Upper lobe of right lung (tissue), 1 donor: ENCODE measurements at places on chromosomes 5 and 9. TPM values are rescaled to one million over a fixed set of nuclear protein-coding genes. Genes with fewer than 3 reads are reported as not detected.

PCDHB3 gene
- 1.9 TPM for total RNA-seq

FOXD1 gene
- total RNA-seq = 1.2 TPM

PRKAA1 gene
- 83.0 TPM for total RNA-seq

EDIL3 gene
- 42.4 TPM for total RNA-seq

SPATA6L gene
- total RNA-seq = 12.6 TPM

MRPS30 gene
- total RNA-seq = 37.8 TPM

CDH6 gene
- 9.4 TPM for total RNA-seq

GRCh38 chr5:93126634-93127033 lies 454.4 kb downstream of the NR2F1-AS1 start:
- no peaks in the 10 kb centered on the region for H3K27me3 ChIP-seq
- H3K36me3 ChIP-seq = no peaks in the 10 kb centered on the region
- no peak overlapping the region for H3K27ac ChIP-seq
- DNase-seq = no peak
- no peak overlapping the region for H3K4me3 ChIP-seq

DNA sequence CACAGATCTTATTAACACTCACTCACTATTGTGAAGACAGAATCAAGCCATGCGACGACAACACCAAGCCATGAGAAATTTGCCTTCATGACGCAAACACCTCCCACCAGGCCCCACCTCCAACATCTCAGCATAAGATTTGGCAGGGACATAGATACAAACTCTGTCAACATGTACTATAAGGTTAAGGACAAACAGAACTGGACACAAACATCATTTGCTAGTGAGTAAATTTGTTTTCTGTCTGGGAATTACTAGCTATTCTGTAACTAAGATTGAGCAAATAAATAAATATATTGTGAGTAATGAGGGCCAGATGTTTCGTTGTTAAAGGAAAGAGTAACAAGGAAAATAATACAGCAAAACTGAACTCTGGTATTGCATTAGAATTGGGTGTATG lies 15.7 kb upstream of the KCNN2 start:
- H3K27me3 ChIP-seq = no peaks in the 10 kb centered on the region
- H3K4me3 ChIP-seq = no peak overlapping the region
- H3K36me3 ChIP-seq = no peaks in the 10 kb centered on the region
- H3K27ac ChIP-seq = no peak overlapping the region

- H3K27me3 ChIP-seq = no peaks in the 10 kb centered on the region
- H3K4me1 ChIP-seq = no peaks in the 10 kb centered on the region
- H3K36me3 ChIP-seq = peaks cover 13% of the 10 kb centered on the region
- no peak overlapping the region for H3K27ac ChIP-seq
These were observed 27.7 kb downstream of the PTCD2 start for GRCh38 chr5:72347801-72348308.

DNA sequence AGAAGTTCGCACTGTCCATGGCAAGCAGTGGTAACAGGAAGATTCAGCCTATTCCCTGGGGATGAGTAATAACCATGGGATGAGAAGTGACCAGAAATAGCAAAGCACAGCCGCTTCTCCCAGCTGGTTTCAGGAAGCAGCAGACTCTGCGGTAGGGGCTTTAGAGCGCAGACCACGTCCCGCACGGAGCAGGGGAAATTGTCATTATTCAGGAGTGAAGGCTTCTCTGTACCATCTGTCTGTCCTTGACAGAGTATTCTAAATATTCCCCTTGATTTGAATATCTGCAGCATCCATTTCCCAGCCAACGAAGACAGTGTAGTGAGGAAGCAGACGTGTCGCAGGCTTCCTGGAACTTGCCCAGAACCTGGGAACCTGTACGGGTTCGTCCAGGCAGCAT lies 159.6 kb downstream of the NXNL2 start:
- no peaks in the 10 kb centered on the region for H3K4me1 ChIP-seq
- H3K4me3 ChIP-seq = no peak overlapping the region
- no peaks in the 10 kb centered on the region for H3K36me3 ChIP-seq
- no peaks in the 10 kb centered on the region for H3K27me3 ChIP-seq
- no peak for DNase-seq
- no peak overlapping the region for H3K27ac ChIP-seq

DNA sequence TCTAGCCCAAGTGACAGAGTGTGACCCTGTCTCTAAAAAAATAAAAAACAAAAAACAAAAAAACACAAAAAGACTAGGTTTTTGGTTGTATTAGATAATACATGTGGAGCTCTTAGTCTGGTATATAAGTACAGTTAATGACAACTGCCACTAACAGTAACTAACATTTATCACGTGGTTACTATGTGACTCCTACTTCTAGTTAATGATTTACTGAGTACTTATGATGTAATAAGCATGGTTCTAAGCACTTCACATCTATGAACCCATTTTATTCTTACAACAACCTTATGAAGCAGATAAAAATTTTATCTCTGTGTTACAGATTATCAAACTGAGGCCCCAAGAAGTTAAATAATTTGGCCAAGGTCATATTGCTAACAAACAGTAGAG lies 6.1 kb upstream of the TMEFF1 start:
- H3K4me1 ChIP-seq = no peaks in the 10 kb centered on the region
- no peaks in the 10 kb centered on the region for H3K36me3 ChIP-seq
- no peak overlapping the region for H3K27ac ChIP-seq
- no peak overlapping the region for H3K4me3 ChIP-seq
- H3K27me3 ChIP-seq = no peaks in the 10 kb centered on the region
- no peak for DNase-seq

DNA sequence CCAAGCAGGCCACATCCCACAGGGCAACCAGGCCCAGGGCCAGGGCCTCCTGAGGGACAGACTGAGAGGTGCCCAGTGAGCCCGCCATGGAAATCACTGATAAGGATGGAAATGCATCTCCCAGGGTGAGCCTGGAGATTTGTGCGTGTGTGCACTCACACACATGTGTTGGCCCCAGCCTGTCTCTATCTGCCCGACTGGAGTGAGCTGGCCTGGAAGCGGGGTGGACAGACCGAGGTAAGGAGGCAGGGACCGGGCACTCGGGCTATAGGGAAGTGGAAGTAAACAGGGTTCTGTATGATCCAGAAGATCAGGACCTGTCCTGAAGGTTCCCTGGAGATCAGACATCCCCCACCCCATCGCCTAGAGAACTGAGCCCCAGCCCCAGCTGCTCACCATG lies 17.4 kb downstream of the GFI1B start:
- no peaks in the 10 kb centered on the region for H3K36me3 ChIP-seq
- no peak overlapping the region for H3K4me3 ChIP-seq
- no peak for DNase-seq
- H3K27me3 ChIP-seq = peaks cover 47% of the 10 kb centered on the region
- no peak overlapping the region for H3K27ac ChIP-seq

DNA sequence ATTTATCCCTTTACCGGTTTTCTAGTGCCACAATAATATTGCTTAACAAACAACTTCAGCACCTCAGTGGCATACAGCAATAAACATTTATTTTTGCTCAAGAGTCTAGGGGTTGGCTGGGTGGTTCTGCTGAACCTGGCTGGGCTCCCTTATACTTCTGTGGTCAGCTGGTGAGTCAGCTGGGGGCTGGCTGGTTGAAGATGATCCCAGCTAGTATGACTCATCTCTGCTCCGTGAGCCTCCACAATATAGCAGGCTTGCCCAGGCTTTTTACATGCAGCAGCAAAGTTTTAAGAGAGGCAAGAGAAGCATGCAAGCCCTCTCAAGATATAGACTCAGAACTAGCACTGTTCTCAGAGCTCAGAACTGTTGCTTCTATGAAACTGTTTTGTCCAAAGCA lies 523.5 kb upstream of the CLINT1 start:
- H3K4me3 ChIP-seq = no peak overlapping the region
- H3K36me3 ChIP-seq = no peaks in the 10 kb centered on the region
- peaks cover 14% of the 10 kb centered on the region for H3K4me1 ChIP-seq
- H3K27me3 ChIP-seq = no peaks in the 10 kb centered on the region

DNA sequence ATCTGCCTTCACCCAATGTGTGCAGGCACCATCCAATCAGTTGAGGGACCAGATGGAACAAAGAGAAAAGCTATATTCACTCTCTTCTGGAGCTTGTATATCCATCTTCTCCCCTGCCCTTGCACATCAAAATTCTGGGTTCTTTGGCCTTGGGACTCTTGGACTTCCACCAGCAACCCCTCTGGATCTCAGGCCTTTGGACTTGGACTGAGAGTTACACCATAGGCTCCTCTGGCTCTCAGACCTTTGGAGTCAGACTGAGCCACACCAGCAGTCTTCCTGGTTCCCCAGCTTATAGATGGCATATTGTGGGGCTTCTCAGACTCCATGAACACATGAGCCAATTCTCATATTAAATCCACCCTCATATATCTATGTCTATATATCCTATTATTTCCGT lies 73.1 kb downstream of the TSSK1B start:
- H3K27me3 ChIP-seq = no peaks in the 10 kb centered on the region
- no peak overlapping the region for H3K4me3 ChIP-seq
- no peak overlapping the region for H3K27ac ChIP-seq
- no peaks in the 10 kb centered on the region for H3K36me3 ChIP-seq
- DNase-seq = no peak
- no peaks in the 10 kb centered on the region for H3K4me1 ChIP-seq

DNA sequence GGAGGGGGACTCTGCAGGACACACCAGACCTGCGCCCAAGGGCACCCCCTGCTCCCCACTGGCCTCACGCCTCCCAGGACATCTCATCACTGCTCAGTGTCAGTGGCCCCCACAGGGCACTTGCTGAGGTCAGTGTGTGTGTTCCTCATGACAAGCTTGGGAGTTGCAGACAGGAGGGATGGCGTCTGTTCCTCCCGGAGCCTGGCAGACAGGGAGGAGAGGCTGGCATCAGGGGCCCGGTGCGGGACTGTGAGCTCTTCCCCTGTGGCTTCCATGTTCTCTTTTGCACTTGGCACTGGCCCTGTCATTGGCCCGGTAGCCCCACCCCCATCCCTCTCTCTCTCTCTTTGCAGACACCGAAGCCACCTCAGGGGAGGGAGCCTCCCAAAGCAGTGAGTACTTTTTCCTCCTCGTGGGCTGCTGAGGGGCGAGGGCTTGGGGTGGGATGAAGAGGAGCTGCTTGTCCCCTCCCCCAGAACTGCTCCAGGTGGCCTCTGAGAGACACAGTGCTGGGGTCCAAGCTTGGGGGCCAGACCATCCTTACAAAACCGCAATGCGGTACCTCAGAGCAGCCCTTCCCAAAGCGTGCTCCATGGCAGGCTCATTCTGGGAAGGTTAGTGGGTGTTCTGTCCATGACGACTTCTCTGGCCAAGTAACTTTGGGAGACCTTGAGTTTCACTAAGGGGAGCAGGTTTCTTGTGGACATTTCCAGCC lies 75.7 kb downstream of the AMBP start:
- H3K36me3 ChIP-seq = no peaks in the 10 kb centered on the region
- no peak overlapping the region for H3K4me3 ChIP-seq
- peaks cover 4% of the 10 kb centered on the region for H3K4me1 ChIP-seq
- DNase-seq = no peak
- no peaks in the 10 kb centered on the region for H3K27me3 ChIP-seq

- DNase-seq = peak; percentile 60
- no peak overlapping the region for H3K27ac ChIP-seq
- H3K4me1 ChIP-seq = no peaks in the 10 kb centered on the region
- no peaks in the 10 kb centered on the region for H3K27me3 ChIP-seq
These were observed 19.2 kb upstream of the EXOC3 start for GRCh38 chr5:423626-424261.

- no peaks in the 10 kb centered on the region for H3K27me3 ChIP-seq
- no peak overlapping the region for H3K4me3 ChIP-seq
- no peaks in the 10 kb centered on the region for H3K4me1 ChIP-seq
- no peak for DNase-seq
- H3K36me3 ChIP-seq = no peaks in the 10 kb centered on the region
- H3K27ac ChIP-seq = no peak overlapping the region
These were observed 57.5 kb upstream of the PAPPA start for GRCh38 chr9:116096046-116096445.

DNA sequence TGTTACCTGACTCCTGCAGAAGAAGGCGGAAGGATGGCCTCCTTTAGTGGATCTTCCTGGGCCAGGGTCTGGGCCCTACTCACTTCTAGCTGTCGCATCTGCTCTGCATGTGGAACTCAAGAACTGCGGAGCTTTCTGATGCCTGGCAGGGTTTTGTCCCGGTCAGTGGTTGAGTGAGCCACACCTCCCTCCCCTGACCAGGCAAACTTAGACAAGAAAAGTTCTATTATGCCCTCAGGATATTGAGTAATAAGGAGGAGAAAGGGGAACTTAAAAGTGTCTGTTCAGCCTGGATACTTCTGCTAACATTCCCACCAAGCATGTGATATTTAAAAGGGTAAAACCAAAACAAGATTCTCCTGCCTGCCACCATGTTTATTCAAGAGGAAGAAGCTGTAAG lies at the start of gene FYB1:
Gene FYB1 (minus strand): TSS at position 127 of the 400 bp plus-strand sequence. CDS start 16,603 bp downstream, outside the sequence.
- peak within 1 kb of the TSS; percentile 68 for H3K27ac ChIP-seq
- H3K36me3 ChIP-seq = no peaks in the 10 kb centered on the region
- H3K4me3 ChIP-seq = peak within 1 kb of the TSS; percentile 30
- H3K4me1 ChIP-seq = peaks cover 15% of the 10 kb centered on the region
- no peak for DNase-seq

- H3K4me1 ChIP-seq = no peaks in the 10 kb centered on the region
- no peak for DNase-seq
- no peak overlapping the region for H3K27ac ChIP-seq
- no peak overlapping the region for H3K4me3 ChIP-seq
- H3K27me3 ChIP-seq = no peaks in the 10 kb centered on the region
These were observed 92.7 kb upstream of the TNC start for GRCh38 chr9:115210699-115211098.

DNA sequence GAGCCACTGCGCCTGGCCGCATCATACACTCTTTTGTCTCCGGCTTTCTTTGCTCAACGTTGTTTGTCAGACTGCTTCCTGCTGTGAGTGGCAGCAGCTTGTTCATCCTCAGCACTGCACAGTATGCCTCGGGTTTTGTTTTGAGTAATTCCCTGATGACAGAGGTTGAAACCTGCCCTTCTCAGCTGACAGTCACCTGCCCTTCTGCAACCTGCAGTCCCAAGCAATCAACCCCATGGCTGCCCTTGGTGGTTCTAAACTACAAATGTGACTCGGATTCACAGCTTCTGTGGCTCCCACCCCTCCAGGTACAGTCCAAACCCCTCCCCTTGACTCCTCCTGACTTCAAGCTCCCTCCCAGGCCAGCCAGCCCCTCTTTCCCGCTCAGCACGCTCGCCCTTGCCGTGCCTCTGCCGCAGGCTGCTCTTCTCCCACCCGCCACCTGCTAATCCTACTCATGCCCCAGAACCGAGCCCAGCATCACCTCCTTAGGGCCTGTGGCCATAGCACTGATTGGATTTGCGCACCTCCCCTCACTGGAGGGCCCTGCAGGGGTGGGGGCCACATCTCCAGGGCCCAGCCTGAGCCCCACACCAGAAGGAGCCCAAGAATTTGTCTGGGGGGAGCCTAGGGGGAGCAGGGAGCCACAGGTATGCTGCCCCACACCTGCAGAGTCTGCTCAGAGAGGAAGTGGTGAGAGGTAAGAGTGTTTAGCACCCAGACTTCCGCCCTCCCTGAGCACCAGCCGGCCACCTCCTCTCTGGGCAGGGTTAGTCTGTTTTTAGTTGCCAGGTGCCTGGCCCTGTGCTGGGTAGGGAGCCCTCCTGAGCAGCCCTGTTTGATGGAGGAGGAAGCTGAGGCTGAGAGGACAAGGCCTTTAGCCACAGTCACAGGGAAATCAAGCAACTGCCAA lies 10.1 kb downstream of the EEIG1 start:
- peak overlapping the region; percentile 28 for H3K27ac ChIP-seq
- no peak overlapping the region for H3K4me3 ChIP-seq
- H3K4me1 ChIP-seq = peaks cover 82% of the 10 kb centered on the region
- no peaks in the 10 kb centered on the region for H3K27me3 ChIP-seq
- no peaks in the 10 kb centered on the region for H3K36me3 ChIP-seq
